Fibroblast of lung (primary cell): ENCODE measurements at places on chromosomes 6 and 20.

DNA sequence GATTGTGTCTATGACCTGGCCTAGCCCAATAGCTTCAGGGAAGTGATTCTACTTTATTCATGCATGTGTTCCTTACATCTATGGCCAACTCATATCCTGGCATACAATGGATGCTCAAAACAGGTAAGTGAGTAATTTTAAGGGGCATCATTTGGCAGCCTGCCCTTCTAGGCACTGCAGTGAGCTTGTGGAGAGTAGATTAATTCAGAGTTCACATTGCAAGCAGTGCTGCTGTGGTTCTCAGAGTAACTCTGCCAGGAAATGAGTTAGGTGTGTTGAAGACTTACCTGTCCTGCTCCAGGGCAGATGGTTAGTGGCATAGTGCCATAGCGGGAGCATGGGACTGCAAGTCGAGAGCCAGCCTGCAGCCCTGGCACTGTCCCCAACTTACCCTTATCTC lies 158.0 kb downstream of the SCP2D1 start:
- no peak for DNase-seq

GRCh38 chr6:126039284-126039683 lies 52.9 kb downstream of the TRMT11 start:
- peak; percentile 27 for DNase-seq

DNA sequence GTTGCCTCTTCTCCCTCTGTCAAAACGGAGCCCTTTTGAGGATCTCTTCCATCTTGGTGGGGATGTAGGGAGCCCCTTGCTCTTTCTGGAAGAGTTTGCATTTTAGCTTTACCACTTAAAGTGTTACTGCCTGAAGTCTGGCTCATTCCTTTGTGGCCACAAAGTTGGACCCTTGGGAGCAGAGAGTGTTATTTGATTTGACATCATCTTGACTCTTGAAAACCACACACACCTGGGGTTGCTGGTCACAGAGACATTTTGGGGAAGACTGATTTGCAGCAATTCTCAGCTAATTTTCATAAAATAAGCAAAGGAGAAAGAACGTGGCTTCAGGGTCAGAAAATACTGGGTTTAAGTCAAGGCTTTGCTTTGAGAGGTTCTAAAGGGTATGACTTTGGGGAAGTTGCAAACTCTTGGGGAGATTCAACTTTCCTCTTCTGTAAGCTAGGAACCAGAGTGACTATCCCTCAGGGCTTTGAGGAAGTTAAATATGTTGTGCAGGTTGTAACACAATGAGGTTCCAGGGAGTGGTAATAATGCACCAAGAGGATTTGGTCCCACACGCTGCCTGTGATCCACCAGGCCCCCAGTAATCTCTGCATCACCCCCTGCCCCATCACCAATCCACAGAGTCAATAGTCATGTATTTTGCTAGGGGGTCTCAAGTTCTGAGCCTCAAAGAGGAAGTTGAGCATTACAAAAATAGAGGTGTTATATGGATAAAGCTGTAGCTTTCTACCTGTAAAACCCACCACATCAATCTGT lies 141.6 kb upstream of the SLC24A3 start:
- DNase-seq = no peak

DNA sequence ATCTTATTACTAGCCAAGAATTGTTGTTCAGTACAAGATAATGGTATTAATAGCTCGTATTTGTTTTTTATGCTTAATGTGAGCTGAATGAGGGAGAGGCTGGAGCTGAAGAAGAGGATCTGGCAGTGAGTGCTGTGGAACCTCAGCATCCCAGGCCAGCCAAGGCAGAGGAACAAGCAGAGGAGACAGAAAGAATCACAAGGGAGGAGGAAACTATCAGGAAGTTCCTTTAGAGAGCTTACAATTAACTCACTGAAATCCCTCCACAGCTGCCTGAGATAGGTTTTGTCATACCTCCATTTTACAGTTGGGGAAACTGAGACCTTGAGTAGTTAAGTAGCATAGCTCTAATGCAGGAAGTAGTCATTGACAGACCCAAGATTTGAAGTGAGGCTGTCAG lies 39.9 kb upstream of the TULP4 start:
- DNase-seq = no peak
